B cell (primary cell): ENCODE measurements at places on chromosomes 4 and X. TPM values are rescaled to one million over a fixed set of nuclear protein-coding genes. Genes with fewer than 3 reads are reported as not detected.
A peak's percentile ranks its signal among the peaks of the same experiment; 100 is the strongest.

DNA sequence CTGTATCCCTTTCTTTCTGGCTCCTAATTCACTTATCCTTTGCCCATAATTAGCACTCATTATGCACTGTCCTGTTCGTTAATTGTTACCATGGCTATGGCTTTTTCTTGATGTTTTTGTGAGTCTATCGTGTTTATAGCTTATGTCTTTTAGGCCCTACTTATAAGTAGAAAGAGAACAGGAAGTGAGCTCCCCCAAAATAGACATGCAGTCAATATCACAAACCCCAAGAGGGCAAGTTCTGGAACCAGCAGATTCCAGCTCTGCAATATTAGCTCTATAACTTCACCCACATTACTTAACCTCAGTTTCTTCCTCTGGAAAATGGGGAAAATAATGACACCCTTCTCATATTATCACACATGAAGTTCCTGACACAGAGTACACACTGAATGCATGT lies 7.4 kb upstream of the HS3ST1 start:
- H3K4me1 ChIP-seq, result peaks cover 27% of the 10 kb centered on the region
- H3K36me3 ChIP-seq, result no peaks in the 10 kb centered on the region
- DNase-seq, result peak; percentile 40

- H3K27ac ChIP-seq, result no peak overlapping the region
- no peaks in the 10 kb centered on the region for H3K36me3 ChIP-seq
- DNase-seq, result no peak
- H3K4me1 ChIP-seq, result no peaks in the 10 kb centered on the region
- H3K27me3 ChIP-seq, result no peaks in the 10 kb centered on the region
These were observed 101.0 kb downstream of the OPHN1 start for GRCh38 chrX:68332201-68332731.

- H3K27me3 ChIP-seq, result no peaks in the 10 kb centered on the region
- no peak overlapping the region for H3K27ac ChIP-seq
- no peak for DNase-seq
- H3K4me3 ChIP-seq, result no peak overlapping the region
These were observed 53.8 kb upstream of the NAP1L2 start for GRCh38 chrX:73268463-73268862.

GRCh38 chr4:122616915-122617596 lies 3.8 kb downstream of the IL21 start:
- H3K36me3 ChIP-seq, result no peaks in the 10 kb centered on the region
- no peak overlapping the region for H3K27ac ChIP-seq
- no peaks in the 10 kb centered on the region for H3K27me3 ChIP-seq

- H3K27ac ChIP-seq, result no peak within 1 kb of the TSS
- no peaks in the 10 kb centered on the region for H3K36me3 ChIP-seq
- peak; percentile 19 for DNase-seq
- H3K4me1 ChIP-seq, result peaks cover 17% of the 10 kb centered on the region
- H3K27me3 ChIP-seq, result peaks cover 33% of the 10 kb centered on the region
- H3K4me3 ChIP-seq, result peak within 1 kb of the TSS; percentile 53
These were observed at the start of gene DDIT4L for GRCh38 chr4:100189820-100190642. DDIT4L (minus strand) TSS chr4:100190468; CDS start chr4:100189983, 485 bp downstream.

GRCh38 chr4:187124331-187124730 lies 400.7 kb upstream of the FAT1 start:
- H3K4me1 ChIP-seq, result no peaks in the 10 kb centered on the region
- no peak overlapping the region for H3K27ac ChIP-seq
- H3K36me3 ChIP-seq, result no peaks in the 10 kb centered on the region
- DNase-seq, result no peak
- H3K27me3 ChIP-seq, result no peaks in the 10 kb centered on the region

DNA sequence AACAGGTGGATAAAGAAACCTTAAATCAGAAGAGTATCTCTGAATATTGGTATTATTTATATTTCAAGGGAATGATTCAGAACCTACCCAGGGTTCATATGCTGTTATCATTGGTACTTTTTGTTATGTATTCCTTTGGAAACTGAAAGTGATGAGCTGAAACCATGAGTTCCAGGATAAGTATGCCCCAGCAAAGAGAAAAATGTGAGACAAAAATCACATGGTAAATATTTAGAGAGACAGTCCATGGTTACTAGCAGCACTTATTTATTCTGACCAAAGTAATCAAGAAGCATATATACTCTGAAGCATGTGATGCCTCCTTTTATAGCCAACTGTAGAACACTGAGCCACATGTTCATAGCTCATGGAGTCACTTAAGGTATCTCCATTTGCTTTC lies 277.7 kb downstream of the ARAP2 start:
- DNase-seq, result no peak
- no peaks in the 10 kb centered on the region for H3K4me1 ChIP-seq
- H3K4me3 ChIP-seq, result no peak overlapping the region
- no peaks in the 10 kb centered on the region for H3K27me3 ChIP-seq

DNA sequence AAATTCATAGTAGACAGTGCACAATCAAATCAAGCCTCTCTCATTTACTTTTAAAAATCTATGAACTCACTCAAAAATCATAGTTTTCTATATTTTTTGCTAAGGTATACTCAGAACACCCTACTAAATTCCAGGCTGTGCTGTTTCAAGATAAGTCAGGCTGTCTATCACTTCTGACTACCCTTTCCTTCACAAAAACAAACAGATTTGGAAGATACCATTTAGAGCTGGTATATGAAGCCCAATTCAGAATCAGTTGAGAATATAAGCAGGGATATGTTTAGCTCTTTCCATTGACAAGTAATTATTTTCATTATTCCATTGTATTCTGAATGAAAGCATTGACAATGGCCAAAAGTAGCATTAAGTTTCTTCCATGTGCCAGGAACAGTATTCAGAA lies 53.1 kb downstream of the CXCL1 start:
- H3K27ac ChIP-seq, result no peak overlapping the region
- no peak overlapping the region for H3K4me3 ChIP-seq
- H3K4me1 ChIP-seq, result no peaks in the 10 kb centered on the region
- no peak for DNase-seq
- H3K27me3 ChIP-seq, result no peaks in the 10 kb centered on the region

DNA sequence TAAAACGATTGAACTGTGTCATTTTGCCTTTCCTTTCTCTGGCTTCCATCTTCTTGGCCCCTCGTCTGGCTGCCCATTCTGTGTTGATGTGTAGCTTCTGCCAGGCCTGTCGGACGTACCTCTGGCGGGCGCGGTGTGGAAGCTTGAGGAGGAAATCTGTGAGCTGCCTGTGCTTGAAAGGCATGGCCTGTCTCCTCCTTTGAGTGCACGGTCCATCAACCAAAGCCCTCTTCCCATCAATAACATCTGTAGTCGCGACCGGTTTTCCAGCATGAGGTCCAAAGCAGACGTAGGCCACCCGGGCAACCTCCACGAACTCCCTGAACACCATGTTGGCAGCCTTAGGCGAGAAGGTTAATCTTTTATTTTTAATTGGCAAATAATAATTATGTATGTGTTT lies 202.7 kb downstream of the CRLF2 start:
- H3K27ac ChIP-seq, result no peak overlapping the region
- no peak for DNase-seq
- no peaks in the 10 kb centered on the region for H3K27me3 ChIP-seq
- no peak overlapping the region for H3K4me3 ChIP-seq
- no peaks in the 10 kb centered on the region for H3K36me3 ChIP-seq
- no peaks in the 10 kb centered on the region for H3K4me1 ChIP-seq

DNA sequence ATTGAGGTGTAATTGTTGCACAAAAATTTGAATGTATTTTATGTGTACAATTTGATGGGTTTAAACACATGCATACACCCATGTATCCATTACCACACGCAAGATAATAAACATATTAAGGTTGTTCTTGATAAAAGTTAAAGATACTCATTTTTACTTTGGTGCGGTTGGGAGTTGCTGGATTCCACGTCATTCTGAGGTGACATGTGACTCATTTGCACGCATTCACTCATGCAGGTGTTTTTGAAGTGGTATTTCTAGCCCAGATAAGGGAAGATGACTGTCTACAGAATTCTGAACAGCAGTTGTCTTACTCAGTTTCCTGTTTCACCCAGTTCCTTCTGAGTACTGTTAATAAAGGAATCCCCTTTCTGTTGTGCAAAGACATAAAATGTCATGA lies 142.0 kb downstream of the RTL3 start:
- H3K27ac ChIP-seq, result no peak overlapping the region
- no peaks in the 10 kb centered on the region for H3K4me1 ChIP-seq
- no peak overlapping the region for H3K4me3 ChIP-seq
- H3K36me3 ChIP-seq, result no peaks in the 10 kb centered on the region
- no peaks in the 10 kb centered on the region for H3K27me3 ChIP-seq
- peak; percentile 33 for DNase-seq

- no peaks in the 10 kb centered on the region for H3K27me3 ChIP-seq
- no peak overlapping the region for H3K4me3 ChIP-seq
- no peaks in the 10 kb centered on the region for H3K4me1 ChIP-seq
These were observed 28.4 kb upstream of the NDST3 start for GRCh38 chr4:118005883-118006282.

GRCh38 chr4:149211876-149212275 lies 603.8 kb downstream of the IQCM start:
- H3K4me1 ChIP-seq, result no peaks in the 10 kb centered on the region
- H3K36me3 ChIP-seq, result no peaks in the 10 kb centered on the region
- no peaks in the 10 kb centered on the region for H3K27me3 ChIP-seq
- no peak overlapping the region for H3K27ac ChIP-seq
- no peak for DNase-seq
- no peak overlapping the region for H3K4me3 ChIP-seq

DNA sequence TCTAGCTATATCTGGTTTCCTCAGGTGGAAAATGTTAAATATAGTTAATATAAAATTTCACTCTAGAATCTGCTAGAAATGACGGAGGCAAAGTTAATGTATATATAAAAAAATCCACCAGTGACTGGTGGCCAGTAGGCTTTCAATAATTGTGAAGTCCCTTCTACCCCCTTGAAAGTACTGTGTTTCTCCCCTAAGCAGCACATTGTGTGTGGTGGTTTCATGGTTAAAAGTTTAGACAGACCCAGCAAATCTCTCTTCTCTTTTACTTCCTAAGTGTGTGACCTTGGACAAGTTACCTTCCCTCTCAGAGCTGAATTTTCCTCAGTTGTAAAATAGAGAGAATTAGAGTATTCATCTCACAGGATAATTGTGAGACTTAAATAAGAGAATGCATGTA lies 600 bp upstream of the HEPH start:
- no peak overlapping the region for H3K4me3 ChIP-seq
- H3K27me3 ChIP-seq, result no peaks in the 10 kb centered on the region
- no peak overlapping the region for H3K27ac ChIP-seq
- no peak for DNase-seq
- H3K4me1 ChIP-seq, result no peaks in the 10 kb centered on the region
- no peaks in the 10 kb centered on the region for H3K36me3 ChIP-seq

DNA sequence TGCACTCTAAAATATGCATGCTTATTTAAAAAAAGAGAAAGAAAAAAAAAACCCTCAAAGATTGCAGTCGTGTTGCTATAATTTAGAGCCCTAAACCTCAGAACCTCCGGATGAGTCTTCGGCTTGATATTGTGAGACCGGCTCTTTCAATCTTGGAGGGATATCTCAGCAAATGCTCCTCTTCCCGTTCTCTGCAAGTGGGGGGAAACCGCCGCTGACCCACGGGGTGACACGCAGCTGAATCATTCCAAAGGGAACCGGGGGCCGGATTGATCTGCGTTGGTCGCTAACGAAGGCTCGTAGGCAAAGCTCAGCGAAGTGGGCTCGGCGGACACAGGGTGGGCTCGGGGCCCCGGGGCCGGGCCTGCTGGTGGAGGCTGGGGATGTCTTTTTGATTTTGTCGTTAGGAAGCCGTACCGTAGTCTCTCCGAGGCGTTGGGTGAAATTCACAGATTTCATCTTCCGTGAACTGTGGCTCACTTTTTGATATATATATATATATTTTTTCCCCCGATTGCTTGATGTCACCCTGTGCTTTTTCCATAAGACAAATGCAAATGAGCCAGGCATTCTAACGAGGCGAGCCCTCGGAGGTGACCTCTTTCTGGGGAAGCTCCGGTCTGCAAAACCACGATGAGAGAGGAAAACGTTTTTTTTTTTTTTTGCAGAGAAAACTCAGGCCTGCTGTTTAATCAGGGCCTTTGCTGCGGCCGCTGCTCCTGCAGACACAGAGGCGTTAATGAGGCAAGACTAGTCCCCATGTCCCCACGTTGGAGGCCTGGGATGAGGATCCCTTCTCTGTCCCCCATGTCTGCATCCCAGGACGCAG lies 110.7 kb upstream of the PPP2R3B start:
- no peak overlapping the region for H3K27ac ChIP-seq
- peaks cover 18% of the 10 kb centered on the region for H3K27me3 ChIP-seq
- no peak for DNase-seq
- no peaks in the 10 kb centered on the region for H3K36me3 ChIP-seq
- H3K4me1 ChIP-seq, result no peaks in the 10 kb centered on the region

GRCh38 chrX:130769835-130770234 lies 133.2 kb downstream of the ENOX2 start:
- no peaks in the 10 kb centered on the region for H3K4me1 ChIP-seq
- H3K4me3 ChIP-seq, result no peak overlapping the region
- DNase-seq, result no peak
- H3K27me3 ChIP-seq, result no peaks in the 10 kb centered on the region
- H3K27ac ChIP-seq, result no peak overlapping the region

The ADAMTS3 gene
- polyA plus RNA-seq, result not detected in 2 replicates

The CTAG2 gene
- not detected in 2 replicates for polyA plus RNA-seq

The OPRPN gene
- polyA plus RNA-seq, result not detected in 2 replicates

The TACR3 gene
- polyA plus RNA-seq, result not detected in 2 replicates

The EMD gene
- 132 and 156 TPM in 2 replicates for polyA plus RNA-seq

The ADD1 gene
- polyA plus RNA-seq, result 294 and 302 TPM in 2 replicates

The TRAM1L1 gene
- not detected in 2 replicates for polyA plus RNA-seq
